Activated CD8-positive, alpha-beta memory T cell treated with anti-CD3 and anti-CD28 coated beads for 48 hours (primary cell): ENCODE measurements at places on chromosomes 16 and 17.

- no peak for DNase-seq
Measured at GRCh38 chr17:44079877-44080821, 9.6 kb downstream of the G6PC3 start.

DNA sequence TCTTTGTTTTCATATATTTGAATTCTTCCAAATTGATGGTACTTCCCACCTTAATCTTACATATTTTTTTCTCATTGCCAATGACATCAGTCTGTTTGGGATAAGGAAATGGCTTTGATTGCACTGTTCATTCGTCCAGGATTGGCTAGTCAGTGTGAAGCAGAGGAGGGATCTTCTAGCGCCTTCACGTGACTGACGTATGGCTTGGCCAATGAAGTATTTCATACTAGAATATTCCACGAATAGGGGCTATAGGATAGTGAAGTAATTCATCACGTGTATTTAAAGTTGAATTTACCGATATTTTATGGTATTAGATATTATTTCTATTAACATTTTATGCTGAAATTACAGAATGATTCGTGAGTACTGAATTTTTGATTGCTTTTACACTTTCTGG lies 178.7 kb upstream of the ZFHX3 start:
- no peak for DNase-seq

DNA sequence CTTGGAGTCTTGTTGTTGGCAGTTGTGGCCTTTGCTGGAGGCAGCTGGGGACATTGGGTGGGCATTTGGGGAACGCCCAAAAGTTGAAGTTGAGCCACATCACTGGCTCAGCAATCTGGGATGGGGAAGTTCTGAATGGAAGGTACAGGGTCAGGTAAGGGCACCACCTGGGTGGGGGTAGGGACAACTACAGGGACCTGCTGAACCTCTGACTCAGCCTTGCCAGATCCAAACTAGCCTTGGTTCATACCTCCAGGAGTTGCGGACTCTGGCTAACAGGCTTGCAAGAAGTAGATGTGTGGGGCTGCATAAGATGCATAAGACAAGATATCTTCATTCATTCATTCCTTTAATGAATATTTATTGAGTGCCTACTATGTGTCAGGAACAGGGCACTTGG lies 16.0 kb downstream of the FMNL1 start:
- DNase-seq, result no peak

GRCh38 chr17:21019976-21020586 lies 22.7 kb downstream of the USP22 start:
- no peak for DNase-seq

GRCh38 chr17:7572338-7572587 lies 7.2 kb upstream of the CD68 start:
- no peak for DNase-seq
